Activated CD4-positive, alpha-beta T cell treated with anti-CD3 and anti-CD28 coated beads, Interleukin-10, Interleukin-2, amounts not matched to agents 100 ng/mL and 50 ng/mL, durations not matched to agents 16 hours and 8 hours (primary cell): ENCODE measurements at places on chromosomes 13 and 19.

GRCh38 chr19:4682417-4683200 lies 12.5 kb upstream of the MYDGF start:
- DNase-seq = no peak

GRCh38 chr19:29365836-29366417 lies 153.0 kb upstream of the UQCRFS1 start:
- no peak for DNase-seq

- DNase-seq = no peak
Observed at GRCh38 chr19:13859361-13859880, 17.5 kb upstream of the NANOS3 start.

GRCh38 chr19:50661766-50662650 lies 12.8 kb downstream of the C19orf81 start:
- DNase-seq = no peak

DNA sequence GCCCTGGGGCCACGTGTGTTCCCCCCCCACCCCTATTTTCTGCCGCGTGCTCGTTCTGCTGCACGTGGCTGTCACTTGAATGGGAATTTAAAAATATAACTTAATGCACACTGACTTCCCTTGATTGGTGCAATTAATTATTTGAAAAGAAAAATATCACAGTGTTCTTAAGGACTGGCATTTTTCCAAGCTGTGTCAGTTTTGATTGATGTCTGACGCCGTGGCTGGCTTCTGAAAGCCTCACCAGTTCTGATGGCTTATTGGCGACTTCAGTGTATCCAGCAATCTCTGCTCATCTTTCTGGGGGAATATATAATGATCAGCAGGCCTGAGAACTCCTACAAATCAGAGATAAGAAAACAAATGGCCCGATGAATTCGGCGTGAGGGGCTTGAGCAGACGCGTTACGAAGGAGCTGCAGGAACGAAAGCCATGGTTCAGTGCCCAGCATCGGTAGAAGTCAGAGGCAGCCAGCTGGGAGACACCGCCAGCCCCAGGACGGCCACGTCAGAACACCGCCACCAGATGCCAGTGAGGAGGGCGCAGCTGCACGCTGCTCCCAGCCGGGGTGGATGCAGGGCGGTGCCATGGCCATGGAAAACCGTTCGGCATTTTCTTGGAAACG lies 111.2 kb downstream of the KDM4B start:
- no peak for DNase-seq

DNA sequence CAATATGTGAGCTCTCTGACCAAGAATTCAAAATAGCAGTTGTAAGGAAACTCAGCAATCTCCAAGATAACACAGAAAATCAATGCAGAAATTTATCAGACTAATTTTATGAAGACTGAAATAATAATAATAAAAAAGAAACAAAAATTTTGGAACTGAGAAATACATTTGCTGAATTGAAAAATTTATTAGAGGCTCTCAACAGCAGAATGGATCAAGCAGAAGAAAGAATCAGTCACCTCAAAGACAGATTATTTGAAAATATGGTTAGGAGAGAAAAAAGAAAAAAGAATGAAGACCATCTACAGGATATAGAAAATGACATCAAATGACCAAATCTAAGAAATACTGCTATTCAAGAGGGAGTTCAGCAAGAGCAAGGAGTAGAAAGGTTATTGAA lies 75.6 kb downstream of the RFC3 start:
- DNase-seq = no peak

DNA sequence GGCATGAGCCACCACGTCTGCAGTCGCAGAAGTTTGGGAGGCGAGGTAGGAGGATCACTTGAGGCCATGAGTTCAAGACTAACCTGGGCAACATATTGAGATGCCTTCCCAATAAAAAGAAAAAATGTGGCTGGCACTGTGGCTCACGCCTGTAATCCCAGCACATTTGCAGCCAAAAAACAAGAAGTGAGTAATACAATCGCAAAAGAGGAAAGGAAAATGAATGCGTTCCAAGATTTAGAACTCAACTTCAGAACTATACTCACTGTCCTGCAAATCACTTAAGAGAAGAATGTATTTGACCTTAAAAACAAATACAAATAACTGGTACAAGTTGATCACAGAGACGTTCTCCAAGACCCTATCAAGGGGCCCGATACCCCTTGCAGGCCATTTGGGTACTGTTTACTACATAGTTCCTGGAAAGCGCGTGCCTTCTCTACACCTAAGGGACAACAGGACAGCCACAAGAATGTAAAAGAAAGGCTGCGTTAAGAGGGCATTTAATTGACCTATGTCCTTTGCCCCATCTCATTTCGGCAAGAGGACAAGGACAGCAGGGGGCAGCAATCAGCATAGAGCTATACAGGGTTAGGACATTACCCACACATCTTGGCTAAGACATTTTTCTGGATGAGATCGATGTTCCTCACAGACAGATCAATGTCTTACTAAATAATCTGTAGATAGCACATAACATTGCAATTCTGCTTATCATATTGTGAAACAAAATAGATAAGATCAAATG lies 41.3 kb downstream of the FLT3 start:
- peak; percentile 46 for DNase-seq

GRCh38 chr19:36115453-36116343 lies at the start of gene TBCB:
TBCB (plus strand) TSS chr19:36115468; CDS start chr19:36115561, 93 bp downstream.
- no peak for DNase-seq

DNA sequence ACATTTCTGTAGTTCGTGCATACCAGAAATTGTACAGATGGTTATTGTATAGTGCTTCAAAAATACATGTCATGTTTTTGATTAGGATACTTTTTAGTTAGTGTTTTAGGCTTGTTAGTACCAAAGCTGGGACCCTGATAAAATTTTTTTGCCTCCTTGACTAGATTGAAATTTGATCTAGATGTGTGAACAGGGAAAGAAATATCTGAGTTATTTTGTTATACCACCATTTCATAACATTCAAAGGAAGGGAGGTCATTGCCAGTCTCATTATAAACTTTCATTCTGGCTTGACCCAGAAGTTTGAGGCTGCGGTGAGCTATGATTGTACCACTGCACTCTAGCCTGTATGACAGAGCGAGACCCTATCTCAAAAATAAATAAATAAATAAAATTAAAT lies 9.0 kb downstream of the LMO7 start:
- DNase-seq = no peak

- no peak for DNase-seq
Observed at GRCh38 chr19:51788029-51788428, 6.9 kb upstream of the FPR3 start.

DNA sequence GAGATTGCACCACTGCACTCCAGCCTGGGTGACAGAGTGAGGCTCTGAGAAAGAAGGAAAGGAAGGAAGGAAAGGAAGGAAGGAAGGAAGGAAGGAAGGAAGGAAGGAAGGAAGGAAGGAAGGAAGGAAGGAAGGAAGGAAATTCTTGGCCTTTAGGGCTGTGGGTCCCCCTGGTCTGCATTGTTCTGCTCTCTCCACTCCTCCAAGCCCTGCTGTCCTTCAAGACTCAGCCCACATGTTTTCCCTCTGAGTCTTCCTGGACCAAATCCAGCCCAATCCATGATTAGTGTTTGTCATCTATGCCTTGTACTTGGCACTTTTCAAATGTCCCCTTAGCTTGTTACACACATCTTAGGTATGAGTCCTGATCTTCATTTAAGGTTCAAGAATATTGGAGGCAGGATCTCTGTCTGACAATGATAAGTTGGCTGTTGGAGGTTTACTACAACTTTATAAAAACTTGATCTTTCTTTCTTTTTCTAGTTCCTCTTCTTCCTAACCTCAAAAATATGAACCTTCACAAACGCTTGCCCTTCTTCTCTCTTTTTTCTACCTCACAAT lies 48.8 kb upstream of the INTS6 start:
- no peak for DNase-seq

DNA sequence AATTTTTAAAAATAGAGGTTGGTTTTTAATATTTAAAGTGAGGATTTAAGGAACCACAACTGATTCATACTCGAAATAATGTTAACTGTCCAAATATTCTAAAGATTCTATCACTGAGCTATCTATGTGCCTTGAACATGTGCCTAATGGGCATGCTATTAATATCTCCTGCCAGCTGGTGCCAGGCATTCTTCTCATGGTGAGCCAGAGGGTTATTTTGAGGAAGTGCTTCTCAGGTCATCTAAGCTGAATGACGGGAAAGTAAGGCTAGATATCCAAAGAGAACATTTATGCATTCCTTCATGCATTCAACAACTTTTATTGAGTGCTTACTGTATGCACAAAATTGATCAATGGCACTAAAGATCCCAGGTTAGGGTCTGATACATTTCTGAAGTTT lies 138.2 kb downstream of the PIBF1 start:
- DNase-seq = no peak

GRCh38 chr13:75480671-75481175 lies 1.2 kb downstream of the TBC1D4 start:
- peak; percentile 58 for DNase-seq

GRCh38 chr13:36887758-36888521 lies 32.1 kb downstream of the SMAD9 start:
- no peak for DNase-seq

GRCh38 chr19:23190341-23190740 lies 59.9 kb downstream of the ZNF724 start:
- no peak for DNase-seq

GRCh38 chr13:54077569-54077968 lies 1049.0 kb downstream of the OLFM4 start:
- no peak for DNase-seq

- DNase-seq = no peak
Observed at GRCh38 chr13:23813635-23814034, 75.6 kb downstream of the MIPEP start.

DNA sequence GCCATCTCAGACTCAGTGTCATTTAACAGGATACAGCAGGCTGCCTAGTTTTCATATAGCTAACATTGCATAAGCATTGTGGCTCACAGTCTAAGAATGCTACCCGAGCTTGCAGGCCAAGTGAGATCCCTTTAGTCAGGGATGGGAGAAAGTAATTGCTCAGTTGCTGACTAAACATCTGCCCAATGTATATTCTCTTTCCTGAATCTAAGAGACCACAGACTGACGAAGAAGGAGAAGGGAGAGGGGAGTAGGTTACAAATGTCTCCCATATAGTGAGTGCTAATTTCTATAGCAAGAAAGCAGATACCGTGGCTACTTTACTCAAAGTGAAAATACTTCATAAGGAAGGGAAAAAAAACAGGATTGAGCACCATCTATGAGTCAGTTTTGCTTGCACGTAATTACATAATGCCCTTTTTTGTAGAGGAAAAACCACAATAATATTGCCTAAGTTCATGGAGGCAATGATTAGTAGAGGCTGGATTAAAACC lies 453.9 kb downstream of the COG6 start:
- DNase-seq = peak; percentile 85

- DNase-seq = no peak
Observed at GRCh38 chr19:29630655-29631054, 24.6 kb downstream of the POP4 start.

GRCh38 chr19:1042689-1043511 lies 3.0 kb downstream of the ABCA7 start:
- no peak for DNase-seq

GRCh38 chr13:32754179-32754578 lies 167.9 kb downstream of the PDS5B start:
- no peak for DNase-seq

DNA sequence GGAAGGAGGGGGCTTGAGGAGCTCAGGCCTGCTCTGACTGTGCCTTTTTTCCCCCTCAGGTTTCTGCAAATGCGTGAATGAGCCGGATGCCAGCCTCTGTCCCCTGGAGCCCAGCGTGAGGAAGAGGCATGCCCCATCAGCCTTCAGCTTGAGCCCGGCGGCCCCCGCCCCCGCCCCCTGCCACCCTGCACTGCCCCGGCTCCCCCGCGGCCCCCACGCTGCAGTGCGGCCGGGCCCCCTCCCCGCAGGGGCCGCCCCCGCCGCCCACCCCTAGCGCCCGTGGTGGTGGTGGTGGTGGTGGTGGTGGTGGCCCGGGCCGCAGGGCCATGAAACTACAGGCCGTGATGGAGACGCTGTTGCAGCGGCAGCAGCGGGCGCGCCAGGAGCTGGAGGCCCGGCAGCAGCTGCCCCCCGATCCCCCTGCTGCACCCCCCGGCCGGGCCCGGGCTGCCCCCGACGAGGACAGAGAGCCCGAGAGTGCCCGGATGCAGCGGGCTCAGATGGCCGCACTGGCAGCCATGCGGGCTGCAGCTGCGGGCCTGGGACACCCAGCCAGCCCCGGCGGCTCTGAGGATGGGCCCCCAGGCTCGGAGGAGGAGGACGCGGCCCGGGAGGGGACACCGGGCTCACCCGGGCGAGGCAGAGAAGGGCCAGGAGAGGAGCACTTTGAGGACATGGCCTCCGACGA lies 3.5 kb downstream of the ARID3A start:
- DNase-seq = no peak

DNA sequence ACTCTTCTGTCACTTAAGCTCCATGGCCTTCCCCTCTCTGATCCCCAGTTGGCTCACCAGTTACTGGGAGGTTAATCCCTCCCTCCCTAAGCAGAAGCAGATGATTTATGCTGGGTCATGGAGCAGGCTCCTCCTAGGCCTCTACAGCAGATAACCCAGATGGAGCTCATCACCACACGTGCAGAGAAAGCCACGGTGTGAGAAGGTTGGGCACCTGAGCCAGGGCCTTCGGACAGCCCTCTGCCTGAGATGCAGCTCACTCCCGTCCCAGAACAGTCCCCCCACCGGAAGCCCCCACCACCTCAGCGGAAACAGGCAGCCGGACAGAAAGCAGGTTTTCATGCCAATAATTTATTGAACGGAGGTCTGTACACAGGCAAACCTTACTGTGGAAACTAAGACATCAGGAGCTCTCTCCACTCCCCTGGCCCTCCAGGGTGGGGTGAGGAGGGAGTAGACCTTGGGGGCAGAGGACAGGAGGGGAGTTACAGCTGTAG lies 9.8 kb downstream of the ZNF526 start:
- DNase-seq = no peak

GRCh38 chr13:51885651-51886050 lies 23.9 kb downstream of the CCDC70 start:
- no peak for DNase-seq

GRCh38 chr19:35302446-35302845 lies 10.5 kb downstream of the MAG start:
- no peak for DNase-seq

GRCh38 chr13:26050568-26051230 lies 1.1 kb downstream of the SHISA2 start:
- no peak for DNase-seq

DNA sequence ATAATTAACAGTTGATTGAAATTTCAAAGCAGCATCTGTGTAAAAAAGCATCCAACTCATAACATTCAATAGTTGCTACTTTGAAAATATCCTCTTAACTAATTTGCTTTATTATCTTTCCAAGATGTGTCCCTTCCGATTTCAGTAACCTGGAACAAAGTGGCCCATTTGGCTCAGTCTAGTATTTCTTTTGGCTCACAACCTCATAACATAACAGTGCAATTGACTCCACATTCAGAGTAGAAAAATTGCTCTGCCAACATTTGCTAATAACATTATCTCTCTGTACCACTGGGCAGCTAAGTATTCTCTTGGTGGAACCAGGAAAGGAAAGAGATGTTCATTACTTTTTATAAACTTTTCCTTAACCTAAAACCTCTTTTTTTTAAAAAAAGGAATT lies 571.1 kb upstream of the ARGLU1 start:
- DNase-seq = no peak

DNA sequence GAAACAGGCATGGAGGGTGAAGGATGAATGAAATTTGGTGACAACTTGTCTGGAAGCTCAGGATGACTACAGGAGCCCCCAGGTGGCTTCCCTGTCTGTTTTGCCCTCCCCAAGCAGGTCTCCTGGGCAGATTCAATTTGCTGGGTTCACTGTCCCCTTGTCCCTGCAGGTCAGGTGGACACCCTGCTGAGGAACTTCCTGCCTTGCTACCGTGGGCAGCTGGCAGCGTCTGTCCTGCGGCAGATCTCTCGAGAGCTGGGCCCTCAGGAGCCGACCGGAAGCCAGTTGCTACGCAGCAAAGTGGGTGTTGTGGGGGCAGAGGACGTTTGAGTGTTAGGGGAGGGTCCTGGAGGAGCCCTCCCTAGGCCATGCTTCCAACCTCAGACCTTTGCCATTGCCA lies 19.1 kb downstream of the PGLS start:
- DNase-seq = no peak
